NB4 (cell line): ENCODE measurements at places on chromosomes 6 and 20.
A peak's percentile ranks its signal among the peaks of the same experiment; 100 is the strongest.

GRCh38 chr6:6546318-6547109 lies 42.0 kb upstream of the LY86 start:
- peak; percentile 74 for DNase-seq

DNA sequence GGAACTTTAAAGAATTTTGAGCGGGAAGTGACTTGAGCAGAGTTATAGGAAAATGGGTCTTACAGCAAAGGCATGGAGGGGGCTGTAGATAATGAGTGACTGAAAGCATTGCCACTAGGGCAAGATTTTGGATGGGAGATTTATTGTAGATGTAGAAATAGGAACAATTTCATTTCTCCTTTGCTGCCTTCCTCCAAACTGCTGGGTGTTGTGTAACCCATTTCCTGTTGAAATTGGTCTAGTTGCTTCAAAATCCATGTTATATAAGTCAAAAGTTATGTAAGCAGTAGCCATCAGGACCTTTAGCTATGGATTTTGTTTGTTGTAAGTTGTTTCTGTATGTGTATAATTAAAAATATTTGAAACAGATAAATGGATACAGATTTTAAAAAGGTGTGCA lies 11.1 kb downstream of the YWHAB start:
- DNase-seq, result peak; percentile 91

DNA sequence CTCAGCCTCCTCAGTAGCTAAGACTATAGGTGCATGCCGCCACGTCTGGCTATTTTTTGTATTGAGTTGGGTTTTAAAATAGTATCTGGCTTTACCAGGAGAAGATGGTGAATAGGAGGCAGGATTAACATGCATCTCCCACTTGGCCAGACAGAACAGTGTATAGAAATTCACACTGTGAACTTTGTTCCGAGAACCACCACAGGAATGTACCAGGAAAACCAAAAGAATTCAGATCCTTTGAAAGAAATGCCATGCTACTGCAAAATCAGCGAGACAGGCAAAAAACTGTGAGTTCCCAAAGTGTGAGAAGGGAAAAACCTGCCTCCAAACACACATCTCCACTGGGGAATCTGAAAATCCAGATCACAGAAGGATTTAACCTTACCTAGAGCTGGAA lies 327.6 kb downstream of the NKAIN2 start:
- no peak for DNase-seq

GRCh38 chr6:72817208-72817607 lies 195.3 kb downstream of the KCNQ5 start:
- DNase-seq, result no peak

DNA sequence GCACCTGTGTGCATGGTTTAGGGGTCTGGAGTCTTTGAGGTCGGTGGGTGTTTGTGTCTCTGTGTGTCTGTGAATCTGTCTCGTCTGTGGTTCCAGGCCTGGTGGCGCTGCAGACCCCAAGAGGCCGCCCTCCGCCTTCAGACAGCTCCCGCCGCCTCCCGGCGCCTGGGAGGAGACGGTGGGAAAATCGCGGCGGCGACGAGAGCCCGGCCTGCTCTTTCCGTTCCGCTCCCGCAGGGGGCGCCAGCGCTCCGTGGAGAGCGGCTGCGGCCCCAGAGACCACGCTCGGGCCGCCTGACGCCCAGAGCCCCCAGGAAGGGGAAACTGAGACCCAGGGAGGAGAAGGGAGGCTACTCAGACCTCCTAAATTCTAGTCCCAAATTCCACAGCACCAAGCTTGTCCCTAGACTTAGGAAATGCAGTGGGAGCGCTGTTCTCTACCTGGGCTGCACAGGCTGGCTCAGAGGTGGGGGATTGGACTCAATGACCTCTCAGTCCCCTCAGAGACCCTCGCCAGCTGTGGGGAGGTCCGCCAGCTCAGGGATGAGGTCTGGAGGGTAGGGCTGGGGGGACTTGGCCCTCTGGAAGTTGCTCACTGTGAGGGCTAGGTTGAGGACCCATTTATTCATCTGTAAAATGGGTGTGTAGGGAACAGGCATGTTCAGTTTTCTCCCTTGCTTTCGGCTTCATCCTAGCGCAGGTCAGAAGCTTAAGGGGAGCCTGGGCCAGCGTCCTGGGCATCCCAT lies 36.9 kb upstream of the BLCAP start:
- DNase-seq, result peak; percentile 51

- peak; percentile 32 for DNase-seq
Measured at GRCh38 chr6:41426888-41427641, 91.7 kb downstream of the NCR2 start.

DNA sequence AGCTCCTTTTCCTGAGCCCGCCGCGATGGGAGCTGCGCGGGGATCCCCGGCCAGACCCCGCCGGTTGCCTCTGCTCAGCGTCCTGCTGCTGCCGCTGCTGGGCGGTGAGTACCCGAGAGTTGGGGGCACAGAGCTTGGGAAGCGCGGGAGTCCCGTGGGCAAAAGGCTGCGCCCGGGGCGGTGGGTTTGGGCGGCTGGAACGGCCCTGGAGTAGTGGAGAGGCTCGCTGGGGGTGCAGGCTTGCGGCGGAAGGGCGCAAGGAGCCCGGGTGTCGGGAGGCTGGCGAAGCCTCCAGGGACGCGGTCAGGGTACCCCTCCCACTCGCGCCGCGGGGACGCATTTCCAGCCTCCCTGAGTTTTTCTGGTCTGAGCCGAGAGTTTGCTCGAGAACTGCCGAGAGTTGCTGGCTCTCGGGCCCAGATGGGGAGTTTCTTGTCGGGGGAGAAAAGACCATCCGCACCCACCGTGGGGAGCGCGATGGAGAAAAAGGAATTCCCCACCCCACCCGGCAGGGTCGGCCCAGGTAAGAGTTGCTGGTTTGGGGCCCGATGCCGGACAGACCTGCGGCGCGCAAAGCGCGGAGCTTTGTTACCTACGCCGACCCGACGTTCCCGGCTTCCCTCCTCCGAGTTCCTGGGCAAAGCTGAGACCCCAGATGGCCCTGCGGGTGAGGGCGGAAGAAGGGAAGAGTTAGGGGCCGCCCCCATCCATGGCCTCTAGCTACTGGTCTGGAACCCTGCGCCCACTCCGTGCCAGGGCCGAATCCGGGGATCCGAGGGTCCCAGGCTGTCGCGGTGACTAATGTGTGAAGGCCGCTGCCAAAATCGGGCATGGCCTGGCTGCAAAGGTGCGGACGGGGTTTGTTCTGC lies 584 bp downstream of the PTK7 start:
- DNase-seq, result peak; percentile 42

GRCh38 chr6:108484016-108484415 lies 76.7 kb upstream of the FOXO3 start:
- no peak for DNase-seq

GRCh38 chr6:70221025-70221714 lies 81.7 kb downstream of the COL9A1 start:
- DNase-seq, result peak; percentile 49

DNA sequence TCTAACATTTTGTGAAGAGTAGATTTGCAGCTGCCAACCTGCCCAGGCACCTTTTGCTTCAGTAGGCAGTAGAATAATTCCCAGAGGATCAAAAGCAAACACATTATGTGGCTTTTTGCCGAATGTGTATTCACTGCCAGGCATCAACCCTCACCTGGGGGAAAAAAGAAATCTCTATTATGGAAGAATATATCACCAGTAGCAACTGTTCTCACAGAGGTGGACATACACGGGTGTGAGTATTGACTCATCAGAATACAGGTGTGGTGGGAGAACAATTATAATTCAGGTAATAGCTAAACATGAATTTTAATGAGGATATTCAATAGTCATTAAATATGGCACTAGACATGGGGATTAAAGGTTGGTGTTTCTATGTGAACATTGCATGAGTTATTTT lies 910.7 kb downstream of the TFAP2A start:
- no peak for DNase-seq

- DNase-seq, result no peak
Measured at GRCh38 chr20:44186201-44186600, 787 bp downstream of the JPH2 start.

GRCh38 chr6:119781365-119781764 lies 431.8 kb upstream of the MAN1A1 start:
- DNase-seq, result no peak

GRCh38 chr6:150152891-150153876 lies 10.3 kb downstream of the PPP1R14C start:
- no peak for DNase-seq
